ENCODE measurements at places on chromosomes 16 and 17. TPM values are rescaled to one million over a fixed set of nuclear protein-coding genes. Genes with fewer than 3 reads are reported as not detected.

CSH1 gene
- not detected for total RNA-seq

NPIPA3 gene
- 1.3 TPM for total RNA-seq

TLCD2 gene
- 3.6 TPM for total RNA-seq

MIEF2 gene
- total RNA-seq: 15.1 TPM

SLC16A13 gene
- 0.12 TPM for total RNA-seq

MBTPS1 gene
- 121 TPM for total RNA-seq

Data from aortic smooth muscle cell (primary cell).